ENCODE measurements at places on chromosomes 5 and 9. TPM values are rescaled to one million over a fixed set of nuclear protein-coding genes. Genes with fewer than 3 reads are reported as not detected.

DNA sequence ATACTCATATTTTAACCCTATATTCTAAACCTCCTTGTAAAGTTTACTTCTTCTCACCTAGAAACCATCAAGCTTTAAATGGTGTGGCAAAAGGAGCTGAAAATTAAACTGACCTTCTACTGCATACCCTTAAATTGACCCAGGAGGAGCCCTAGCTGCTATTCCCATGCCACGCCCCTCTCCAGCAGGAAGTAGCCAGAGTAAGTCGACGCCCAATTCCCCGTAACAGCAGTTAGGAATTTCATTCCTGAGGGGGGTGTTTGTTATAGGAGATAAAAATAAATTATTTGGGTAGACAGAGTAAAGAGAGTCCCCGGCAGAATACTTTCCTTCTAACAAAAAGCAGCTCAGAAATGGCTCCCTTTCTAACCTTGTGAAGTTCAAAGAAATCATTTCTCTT is 111.8 kb upstream of the FAM174A start:
- DNase-seq = no peak

DNA sequence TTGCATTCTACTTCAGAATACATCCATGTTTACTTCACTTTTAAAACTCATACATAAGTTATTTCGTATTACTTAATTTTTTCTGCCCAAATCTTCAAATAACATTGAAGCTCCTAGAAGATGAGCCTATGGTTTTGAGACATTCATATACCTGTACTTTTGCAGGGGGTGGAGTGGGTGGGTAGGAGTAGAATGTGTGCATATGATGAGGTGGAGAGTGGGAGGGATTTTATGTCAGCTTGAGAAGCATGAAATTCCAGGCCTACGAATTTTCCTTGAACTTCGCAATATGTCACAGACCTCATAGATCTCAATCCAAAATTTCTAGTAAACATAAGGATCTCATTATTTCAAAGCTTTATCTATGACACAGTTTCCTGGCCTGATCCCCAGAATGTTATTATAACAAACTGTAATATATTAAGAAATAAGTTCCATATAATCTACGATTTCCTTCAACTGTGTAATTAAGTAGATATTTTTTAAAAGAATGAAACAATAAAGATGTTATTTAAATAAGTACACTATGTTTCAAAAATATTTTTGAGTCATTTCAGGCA is 19.7 kb upstream of the MOB3B start:
- DNase-seq = no peak

DNA sequence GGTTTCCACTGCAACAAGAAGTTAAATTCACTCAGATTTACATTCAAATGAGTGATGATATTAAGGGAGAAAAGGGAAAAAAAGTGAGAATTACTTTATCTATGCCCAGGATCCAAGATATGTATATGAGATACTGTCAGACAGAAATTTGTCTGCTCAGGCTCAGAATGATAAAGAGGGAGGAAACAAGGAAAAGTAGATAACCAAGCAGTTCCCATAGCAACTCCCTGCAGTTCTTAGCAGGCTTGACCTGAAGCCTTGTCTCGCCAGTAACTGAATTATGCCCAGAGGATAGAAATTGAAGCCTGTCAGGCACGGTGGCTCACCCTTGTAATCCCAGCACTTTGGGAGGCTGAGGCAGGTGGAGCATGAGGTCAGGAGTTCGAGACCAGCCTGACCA is 304.4 kb downstream of the TLE1 start:
- DNase-seq = no peak

DNA sequence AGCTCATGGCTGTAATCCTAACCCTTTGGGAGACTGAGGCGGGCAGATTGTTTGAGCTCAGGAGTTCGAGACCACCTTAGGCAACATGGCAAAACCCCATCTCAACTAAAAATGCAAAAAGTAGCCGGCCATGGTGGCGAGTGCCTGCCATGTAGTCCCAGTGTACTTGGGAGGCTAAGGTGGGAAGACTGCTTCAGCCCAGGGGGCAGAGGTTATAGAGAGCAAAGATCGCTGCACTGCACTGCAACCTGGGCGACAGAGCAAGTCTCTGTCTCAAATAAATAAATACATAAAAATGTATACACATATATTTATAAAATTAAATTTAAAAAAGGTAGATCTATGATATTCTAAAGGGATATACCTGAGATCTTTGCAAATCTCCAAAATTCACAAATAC is 19.4 kb downstream of the ZBTB5 start:
- no peak for DNase-seq

DNA sequence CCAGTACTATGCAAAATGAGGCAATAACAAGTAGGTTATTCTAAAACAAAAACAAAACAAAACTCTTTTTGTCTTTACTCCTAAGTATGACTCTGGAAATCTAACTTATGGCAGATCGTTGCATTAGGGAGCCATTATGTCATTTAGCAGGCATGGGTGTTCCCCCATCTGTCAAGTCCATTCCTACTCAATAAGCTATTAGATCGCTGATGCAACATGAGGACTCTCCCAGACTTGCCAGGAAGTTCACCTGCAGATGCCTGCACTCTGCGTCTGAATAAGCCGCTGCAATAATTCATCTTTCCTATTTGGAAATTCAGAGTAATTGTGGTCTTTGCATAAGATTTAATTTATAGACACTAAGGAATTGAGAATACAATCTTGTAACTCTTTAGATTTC is 585.0 kb downstream of the KIF4B start:
- no peak for DNase-seq

DNA sequence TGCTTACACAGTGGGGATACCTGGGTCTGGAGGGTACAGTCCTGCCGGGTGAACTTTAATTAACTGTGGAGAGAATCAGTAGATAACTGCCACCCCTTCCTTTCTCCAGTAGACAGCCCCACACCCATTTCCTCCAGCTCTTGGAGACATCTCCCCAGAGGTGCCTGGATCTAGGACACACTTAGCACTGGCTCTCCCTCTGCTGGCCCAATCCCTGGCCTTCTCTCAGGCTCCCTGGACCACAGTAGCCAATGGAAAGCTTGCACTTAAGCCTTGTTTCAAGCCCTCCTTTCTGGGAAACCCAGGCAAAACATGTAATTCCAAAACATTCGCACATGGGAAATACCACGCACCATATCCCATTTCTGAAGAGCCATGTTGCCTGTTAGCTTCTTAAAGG is 169.2 kb upstream of the GAS1 start:
- DNase-seq = no peak

DNA sequence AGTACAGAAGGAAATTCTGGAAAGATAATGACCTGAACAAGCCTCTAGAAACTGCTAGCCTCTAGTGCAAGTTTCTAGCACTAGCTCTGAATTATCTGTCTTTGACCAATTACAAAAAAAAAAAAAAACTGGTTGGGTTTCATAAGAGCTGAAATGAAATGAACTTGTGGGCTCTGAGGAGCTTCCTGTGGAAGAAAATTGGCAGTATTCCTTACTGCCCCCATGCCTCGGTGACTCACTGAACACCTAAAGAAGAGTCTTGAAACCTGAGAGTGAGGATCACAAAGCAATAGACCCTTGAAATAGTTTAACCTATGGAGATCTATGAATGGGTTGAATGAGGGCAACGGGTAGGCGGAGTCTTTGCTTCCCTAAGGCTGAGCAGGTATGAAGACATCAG is 263.6 kb upstream of the RASA1 start:
- DNase-seq = no peak

GRCh38 chr5:1507961-1508658 is 15.7 kb downstream of the LPCAT1 start:
- DNase-seq = no peak

- DNase-seq = no peak
These were observed 267.2 kb downstream of the RAB3C start for GRCh38 chr5:58849921-58850667.

TMEM203 gene
- 41.2 TPM for total RNA-seq
